Activated T-helper 1 cell treated with anti-CD3 and anti-CD28 coated beads, Interleukin-2, amount 50 U/mL, for 16 hours (primary cell): ENCODE measurements at places on chromosomes 7 and 10.

DNA sequence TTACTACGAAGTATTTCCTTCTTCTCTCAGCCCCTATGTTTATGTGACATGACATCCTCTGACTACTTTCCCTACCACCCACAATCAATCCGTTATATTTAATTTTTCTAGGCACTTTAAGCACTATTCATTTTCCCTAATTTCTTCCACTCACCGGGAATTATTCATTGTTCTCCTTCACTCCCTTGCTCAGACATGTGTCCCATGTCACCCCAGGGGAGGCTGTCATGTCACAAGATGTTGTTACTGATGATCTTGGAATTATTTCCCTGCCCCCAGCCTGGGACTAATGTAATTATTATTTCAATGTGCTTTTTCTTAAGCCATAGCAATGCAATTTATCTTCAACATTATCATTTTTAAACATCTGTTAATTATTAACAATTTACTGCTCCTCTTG lies 317.2 kb downstream of the PHF14 start:
- no peak for DNase-seq

DNA sequence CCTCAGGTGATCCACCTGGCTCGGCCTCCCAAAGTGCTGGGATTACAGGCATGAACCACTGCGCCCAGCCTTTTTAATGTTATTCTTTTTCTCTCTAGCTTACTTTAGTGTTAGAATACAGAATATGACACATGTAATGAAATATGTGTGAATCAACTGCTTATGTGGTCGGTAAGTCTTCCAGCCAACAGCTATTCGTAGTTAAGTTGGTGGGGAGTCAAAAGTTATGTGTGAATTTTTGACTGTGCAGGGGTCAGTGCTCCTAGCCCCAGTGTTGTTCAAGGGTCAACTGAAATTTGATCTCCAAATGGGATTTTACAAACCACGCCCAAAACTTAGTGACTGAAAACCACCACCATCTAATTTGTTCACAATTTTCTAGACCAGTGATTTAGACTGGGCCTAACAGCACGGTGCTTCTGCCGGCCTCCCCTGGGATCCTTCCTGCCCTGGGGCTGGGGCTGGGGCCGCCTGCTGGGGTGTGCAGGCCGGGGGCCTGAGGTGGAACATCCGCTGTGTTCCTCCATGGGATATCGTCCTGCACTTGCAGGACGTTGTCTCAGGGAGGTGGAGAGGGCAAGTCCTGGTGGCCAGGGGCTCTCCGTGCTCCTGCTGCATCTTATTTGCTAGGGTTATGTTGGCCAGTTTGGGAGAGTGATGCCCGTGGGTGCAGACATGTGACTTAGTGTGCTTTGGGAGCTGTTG lies 24.5 kb upstream of the GRB10 start:
- DNase-seq = no peak

GRCh38 chr10:123375738-123376137 lies 221.5 kb downstream of the BUB3 start:
- no peak for DNase-seq

DNA sequence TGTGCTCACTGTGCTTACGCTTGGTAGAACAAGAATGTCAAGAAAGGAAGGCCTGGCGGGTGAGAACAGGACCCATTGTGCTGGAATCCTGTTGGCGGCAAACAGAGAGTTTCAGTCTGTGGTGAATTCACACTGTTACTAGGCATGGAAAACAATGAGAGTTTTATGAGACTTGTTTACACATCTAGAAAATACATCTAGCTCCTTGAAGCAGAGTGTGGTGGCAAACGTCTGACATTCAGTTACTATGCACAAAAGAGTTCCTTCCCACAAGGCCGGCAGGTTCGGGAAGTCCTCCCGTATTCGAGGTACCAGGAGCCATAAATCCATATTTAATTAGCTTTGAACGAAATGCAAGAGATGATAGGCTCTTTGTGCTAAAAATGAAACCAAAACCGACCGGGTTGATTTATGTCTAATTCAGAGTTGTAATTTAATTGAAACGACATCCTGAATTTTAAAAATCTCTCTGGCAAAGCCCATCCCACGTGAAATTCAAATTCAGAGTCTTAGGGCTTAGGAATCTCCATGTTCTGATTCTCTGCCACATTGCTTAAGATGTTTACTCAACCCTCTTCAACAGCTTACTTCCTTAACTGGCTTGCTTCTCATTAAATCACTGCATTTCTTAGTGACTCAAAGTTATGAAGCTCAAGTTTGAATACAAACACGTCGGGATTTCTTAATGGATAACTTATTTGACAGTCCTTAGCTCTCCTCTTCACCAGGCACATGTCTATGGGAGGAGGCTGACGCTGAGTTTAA lies 299.9 kb upstream of the PITRM1 start:
- no peak for DNase-seq

DNA sequence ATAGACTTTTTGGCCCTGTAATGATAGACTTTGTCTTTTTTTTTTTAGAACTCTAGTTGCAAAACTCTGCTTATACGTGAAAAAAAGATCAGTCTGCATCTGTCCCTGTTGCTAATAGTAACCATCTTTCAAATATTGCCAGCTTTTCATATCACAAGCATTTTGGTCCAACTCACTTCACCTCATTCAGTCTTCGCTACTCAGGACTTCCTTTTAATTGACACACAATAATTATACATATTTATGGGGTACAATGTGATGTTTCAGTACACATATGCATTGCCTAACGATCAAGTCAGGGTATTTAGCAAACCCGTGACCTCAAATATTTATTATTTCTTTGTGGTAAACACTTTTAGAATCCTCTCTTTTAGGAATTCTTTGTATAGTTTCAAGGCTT lies 867.0 kb upstream of the C7orf33 start:
- DNase-seq = no peak

DNA sequence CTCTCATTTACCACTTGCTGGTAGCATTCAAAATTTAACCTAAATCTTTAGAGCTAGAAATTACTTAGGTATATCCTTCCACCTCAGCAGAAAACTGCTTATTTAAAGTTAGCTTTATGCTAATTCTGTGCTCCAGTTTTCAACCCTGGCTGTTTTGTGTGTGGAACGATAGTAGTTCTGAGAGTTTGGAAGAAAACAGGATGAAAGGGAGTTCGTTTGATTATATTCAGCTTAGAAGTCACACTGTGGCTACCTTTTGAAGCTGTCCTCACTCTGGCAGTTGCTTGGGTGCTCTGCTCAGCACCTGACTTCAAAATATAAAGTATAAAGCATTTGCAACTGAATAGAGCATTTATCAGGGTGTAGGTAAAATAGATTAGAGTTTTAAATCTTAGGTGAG lies 2.6 kb upstream of the ASCC1 start:
- DNase-seq = no peak

GRCh38 chr7:110399421-110399820 lies 691.5 kb upstream of the LRRN3 start:
- DNase-seq = no peak
